ENCODE measurements at places on chromosomes 16 and 17.
A peak's percentile ranks its signal among the peaks of the same experiment; 100 is the strongest.

DNA sequence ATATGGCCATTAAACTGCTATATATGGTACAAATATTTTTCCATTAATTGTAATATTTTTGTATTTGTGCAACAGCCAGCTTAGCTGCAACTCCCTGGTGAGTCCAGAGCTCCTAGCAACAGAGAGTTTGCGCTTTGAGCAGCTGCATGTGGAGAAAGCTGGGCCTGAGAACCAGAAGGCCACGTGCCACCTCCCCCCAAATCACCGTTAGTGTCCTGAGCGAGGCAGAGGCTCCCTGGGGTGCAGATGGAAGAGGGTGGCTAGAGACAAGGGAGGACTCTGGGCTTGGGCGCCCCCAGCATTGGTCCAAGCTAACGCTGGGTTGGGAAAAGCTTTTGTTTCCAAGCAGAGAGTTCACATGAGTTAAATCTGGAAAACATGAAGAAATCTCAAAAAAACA, 41.6 kb downstream of the HSBP1 start:
- DNase-seq = no peak

GRCh38 chr17:31696184-31696602, 162.9 kb downstream of the COPRS start:
- no peak for DNase-seq

DNA sequence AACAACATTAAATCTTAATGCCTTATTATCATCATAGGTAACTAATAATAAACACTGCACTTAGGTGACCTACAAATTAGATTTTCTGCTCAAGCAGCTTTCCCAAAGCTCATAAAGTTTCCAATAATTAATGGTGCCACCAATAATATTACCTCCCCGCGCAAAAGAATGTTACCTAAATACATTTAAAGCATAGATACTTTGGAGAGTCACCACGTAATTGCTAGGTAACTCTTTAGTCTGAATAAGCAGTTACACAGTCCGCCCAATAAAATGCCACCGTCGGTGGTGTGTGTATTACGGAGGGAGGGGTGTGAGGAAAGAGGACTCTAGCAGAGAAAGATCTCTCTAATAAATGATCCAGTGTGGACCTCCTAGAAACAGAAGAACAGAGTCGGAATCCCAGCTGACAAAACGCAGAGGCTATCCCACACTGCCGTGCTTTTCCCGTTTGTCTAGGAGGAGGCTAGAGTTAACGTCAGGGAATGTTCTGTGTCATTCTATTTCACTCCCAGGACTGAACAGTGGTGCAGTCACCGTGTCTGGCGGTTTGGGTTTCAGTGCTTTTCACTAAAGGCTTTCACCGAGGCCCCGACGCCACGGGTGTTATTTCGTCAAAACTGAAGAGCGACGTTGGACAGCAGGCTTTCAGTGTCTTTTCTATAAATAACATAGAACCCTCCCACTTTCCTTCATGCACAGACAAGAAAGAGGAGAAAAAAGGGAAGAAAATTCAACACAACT, 630 bp downstream of the RNFT1 start:
- peak; percentile 55 for DNase-seq

- no peak for DNase-seq
These were observed 192.8 kb downstream of the SHCBP1 start for GRCh38 chr16:46428108-46429061.

GRCh38 chr16:11871193-11871592, 19.9 kb upstream of the RSL1D1 start:
- no peak for DNase-seq

- no peak for DNase-seq
These were observed 715.7 kb upstream of the SOX9 start for GRCh38 chr17:71405101-71405500.

DNA sequence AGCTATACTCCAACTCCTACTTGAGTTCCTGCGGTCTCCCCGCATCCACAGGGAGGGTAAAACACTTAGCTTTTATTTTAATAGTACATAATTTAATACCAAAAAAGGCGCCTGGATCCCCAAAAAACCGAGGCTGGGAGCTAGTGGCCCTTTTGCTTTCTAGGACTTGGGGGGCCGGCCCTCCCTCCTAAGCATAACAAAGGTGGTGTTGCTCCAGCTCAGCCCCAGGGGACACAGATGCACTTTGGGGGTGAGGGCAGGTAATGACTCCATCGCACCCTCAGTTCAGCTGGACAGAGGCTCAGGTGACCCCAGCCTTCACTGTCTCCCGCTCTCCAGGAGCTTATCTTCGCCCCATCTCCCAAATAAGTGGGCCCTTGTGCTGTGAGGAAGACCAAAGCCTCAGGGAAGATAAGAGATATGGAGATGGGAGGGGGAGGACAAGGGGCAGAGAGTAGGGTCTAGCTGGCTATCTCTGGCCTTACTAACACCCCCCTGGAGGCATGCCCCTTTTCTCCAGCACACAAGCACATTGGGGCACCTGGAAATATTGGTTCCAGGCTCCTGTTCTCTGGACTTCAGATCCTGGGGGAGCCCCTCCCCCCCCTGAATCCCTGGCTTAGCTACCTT, 2.8 kb upstream of the NHERF1 start:
- DNase-seq = no peak

DNA sequence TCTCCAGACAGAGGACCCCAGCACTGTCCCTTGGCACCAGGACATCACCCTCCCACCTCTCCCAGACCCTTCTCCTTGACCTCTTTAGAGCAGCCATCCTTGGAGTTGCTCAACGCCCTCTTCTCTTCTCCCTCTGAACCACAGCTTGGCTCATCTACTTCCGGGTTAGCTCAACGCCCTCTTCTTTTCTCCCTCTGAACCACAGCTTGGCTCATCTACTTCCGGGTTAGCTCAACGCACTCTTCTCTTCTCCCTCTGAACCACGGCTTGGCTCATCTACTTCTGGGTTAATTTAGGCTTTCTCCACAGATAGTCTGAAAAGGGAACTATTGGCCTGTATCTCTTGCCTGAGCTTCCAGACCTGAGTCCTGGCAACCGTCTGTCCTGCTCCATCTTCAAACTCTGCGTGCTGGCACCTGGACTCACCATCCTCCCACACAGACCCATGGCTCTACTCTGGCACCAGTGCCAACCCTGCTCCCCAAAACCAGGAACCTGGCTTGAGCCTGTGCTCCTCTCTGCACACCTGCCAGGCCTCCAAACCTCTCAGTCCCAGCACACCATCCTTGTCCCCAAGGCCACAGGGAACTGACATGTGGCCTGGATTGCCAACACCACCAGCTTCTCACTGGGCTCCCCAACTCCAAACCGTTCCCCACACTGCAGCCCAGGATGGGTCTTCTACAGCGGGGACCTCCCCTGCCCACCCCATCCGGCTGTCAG, 25.3 kb upstream of the FAAP100 start:
- DNase-seq = no peak

GRCh38 chr17:7885367-7886226, 3.0 kb upstream of the CHD3 start:
- DNase-seq = peak; percentile 61

GRCh38 chr16:27703121-27703520, 153.2 kb downstream of the KATNIP start:
- no peak for DNase-seq

GRCh38 chr17:62933501-62934385, 32.3 kb upstream of the TANC2 start:
- DNase-seq = no peak

DNA sequence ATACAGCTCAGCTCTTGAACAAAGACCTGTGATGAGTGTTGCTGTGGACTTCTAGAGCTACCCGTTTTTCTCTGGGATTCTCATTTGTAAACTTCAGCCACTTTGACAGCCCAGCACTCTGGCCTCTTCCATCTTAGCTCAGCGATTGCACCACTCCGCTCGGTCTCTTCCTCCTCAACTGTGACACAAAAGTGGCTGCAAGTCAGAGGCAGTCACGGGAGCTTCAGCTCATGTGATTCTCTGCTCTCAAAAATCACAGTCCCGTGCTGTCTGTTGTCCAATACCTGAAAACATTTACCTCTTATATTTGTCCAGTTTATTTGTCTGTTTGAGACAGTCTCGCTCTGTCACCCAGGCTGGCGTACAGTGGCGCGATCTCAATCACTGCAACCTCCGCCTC, 75.7 kb upstream of the DNAH17 start:
- no peak for DNase-seq

- no peak for DNase-seq
These were observed 2.3 kb downstream of the ARL4D start for GRCh38 chr17:43400943-43401717.

DNA sequence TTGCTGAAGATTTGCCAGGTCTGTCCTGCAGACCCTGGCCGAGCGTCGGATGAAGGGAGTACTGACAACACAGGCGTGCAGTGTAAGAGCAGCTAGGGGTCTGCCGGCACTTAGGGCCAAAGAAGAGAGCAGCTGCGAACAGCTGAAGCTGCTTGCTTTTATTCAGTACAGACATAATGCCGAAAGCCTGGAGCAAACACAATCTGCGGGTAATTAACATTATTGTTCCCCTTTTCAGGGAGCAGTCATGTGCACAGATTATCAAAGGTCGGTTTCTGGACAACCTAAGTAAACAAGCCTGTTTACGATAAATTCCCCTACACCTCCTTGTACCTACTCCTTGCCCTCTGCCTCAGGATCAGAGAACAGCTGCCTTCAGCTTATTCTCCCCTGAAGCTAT, 12.0 kb upstream of the KRT23 start:
- DNase-seq = no peak

- no peak for DNase-seq
These were observed 37.1 kb downstream of the TMEM11 start for GRCh38 chr17:21176773-21177395.

GRCh38 chr16:60771138-60771537, 1265.1 kb downstream of the CDH8 start:
- DNase-seq = no peak

- DNase-seq = no peak
These were observed 12.8 kb downstream of the CRISPLD2 start for GRCh38 chr16:84832488-84833143.

- DNase-seq = no peak
These were observed 3.0 kb upstream of the VAT1L start for GRCh38 chr16:77785373-77785764.

DNA sequence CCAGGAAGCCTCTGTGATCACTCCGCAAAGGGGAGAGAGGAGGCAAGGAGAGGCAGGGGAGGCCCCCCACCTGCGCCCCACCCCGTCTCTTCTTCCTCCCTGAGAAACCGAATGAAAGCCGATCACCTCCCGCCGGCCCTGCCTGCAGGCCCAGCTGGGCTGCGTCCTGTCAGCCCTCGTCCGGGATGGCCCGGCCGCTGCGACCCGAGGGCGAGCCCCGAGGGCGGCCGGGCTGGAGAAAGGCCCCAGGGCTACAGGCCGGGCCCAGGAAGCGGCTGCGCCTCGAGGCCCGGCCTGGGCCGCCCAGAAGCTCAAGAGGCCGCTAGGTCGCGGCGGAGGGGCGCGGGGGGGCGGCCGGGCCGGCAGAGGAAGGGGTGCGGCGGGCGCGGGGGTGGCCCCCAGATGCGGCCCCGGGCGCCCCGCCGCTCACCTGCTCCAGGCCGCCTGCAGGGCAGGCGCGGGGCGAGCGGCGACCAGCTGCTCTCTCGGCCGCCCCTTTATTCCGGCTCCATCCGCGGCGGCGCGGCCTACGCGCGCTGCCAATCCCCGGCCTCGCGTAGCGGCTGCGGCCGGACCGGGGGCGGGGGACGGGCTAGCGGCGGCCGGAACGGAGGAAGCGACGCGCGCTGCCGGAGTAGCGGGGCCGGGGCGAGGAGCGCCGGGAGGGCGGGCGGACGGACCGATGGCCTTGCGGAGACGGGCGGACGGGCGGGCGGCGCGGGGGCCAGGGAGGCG, at the start of gene ZNF319:
ZNF319 (minus strand) TSS at position 702 of the 735 bp plus-strand sequence. CDS start 2,407 bp downstream, outside the sequence.
- DNase-seq = peak; percentile 32

GRCh38 chr17:82021900-82022309, 773 bp downstream of the CENPX start:
- peak; percentile 30 for DNase-seq

DNA sequence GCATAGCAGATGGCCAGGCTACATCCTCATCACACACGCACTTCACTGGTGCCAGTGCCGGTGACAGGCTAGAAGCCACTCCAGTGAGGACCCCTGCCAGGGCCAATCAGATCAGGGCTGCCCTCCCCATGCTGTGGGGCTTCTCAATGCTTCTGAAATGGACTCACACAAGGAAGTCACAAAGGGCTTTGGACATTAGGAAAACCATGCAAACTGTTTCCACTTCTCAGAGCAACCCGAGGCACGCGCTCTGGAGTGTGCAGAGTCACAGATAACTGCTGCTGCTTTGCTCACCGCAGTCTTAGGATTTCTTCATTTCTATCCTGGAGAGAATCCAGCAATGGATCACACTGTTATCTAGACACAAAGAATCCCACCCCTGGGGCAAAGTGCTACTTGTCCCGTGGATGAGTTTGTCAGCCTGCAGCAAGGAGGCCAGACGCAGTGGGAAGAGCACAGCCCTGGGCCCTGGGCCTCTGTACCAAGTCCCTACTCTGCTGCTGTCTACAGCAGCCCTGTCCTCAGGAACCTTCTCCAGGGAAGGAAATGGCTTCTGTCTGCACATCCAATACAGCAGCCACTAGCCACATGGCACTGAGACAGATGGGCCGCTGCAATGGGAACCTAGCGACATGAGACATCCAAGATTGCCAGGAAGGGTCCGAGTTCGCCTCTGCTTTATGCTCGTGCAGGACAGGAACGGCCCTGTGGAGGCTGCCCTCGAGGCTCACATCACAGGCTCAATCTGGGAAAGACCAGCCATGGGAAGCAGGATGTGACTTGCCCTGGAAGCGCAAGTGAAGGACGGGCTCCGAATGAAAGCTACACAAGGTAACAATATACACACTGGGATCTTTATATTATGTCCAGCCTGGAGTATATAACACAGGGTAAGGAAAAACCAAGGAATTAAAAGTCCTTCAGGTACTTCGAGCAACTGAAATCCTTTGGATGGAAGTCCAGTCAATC, 169.3 kb downstream of the ZFHX3 start:
- no peak for DNase-seq

- DNase-seq = no peak
These were observed 104.6 kb downstream of the SPAG9 start for GRCh38 chr17:51016099-51016498.

DNA sequence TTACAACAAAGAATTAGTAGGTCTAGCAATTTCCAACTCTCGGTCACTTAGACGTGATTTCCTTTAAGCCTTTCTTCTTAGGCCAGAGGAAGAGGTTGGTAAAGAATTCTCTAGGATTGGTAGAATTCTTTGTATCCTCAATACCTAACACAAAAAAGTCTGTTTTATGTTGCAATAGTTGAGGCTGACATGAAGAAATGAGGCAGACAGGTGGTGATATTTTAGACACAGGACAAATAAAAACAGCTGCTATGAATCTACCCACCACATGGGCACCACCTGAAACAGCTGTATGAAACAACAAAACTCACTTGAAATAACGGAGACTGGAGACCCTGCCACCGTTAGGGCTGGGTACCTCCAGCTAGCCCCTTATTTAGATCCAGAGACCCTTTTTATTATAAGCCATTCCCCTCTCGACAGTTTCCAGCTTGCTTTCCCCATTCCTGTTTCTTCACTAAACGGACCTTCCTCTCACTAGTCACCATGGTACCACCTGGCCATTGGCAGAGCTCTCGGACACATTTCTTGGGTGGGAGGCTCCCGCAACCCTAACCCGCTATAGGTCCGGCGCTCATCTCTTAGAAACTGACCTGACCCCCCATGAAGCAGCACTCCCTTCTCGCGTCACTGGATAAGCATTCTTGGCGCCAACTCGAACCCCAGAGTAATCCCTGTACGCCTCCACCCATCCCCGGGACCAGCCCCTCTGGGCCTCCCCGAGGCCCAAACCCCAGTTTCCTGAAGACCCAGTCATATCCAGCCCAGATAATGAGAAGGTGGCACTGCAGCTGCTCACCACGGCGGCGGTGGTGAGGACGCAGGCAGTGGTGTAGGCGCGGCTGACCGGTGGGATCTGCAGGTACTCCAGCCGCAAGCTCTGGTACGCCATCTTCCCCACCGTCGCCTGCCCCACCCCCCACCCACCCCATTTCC, at the start of gene DERL2:
DERL2 (minus strand) TSS at position 909 of the 936 bp plus-strand sequence; CDS start at position 892, 17 bp downstream.
- DNase-seq = no peak

GRCh38 chr17:36195434-36196130, 976 bp downstream of the CCL3L1 start:
- no peak for DNase-seq

Data from activated CD4-positive, alpha-beta T cell treated with anti-CD3 and anti-CD28 coated beads, Interleukin-2, Interleukin-6, amounts not matched to agents 100 ng/mL and 50 ng/mL, durations not matched to agents 16 hours and 8 hours (primary cell).